ENCODE measurements at places on chromosomes 12 and 14.
A peak's percentile ranks its signal among the peaks of the same experiment; 100 is the strongest.

- DNase-seq = no peak
Observed at GRCh38 chr12:40622246-40622838, 69.9 kb upstream of the CNTN1 start.

- DNase-seq = no peak
Observed at GRCh38 chr14:69291891-69292561, 32.1 kb downstream of the GALNT16 start.

DNA sequence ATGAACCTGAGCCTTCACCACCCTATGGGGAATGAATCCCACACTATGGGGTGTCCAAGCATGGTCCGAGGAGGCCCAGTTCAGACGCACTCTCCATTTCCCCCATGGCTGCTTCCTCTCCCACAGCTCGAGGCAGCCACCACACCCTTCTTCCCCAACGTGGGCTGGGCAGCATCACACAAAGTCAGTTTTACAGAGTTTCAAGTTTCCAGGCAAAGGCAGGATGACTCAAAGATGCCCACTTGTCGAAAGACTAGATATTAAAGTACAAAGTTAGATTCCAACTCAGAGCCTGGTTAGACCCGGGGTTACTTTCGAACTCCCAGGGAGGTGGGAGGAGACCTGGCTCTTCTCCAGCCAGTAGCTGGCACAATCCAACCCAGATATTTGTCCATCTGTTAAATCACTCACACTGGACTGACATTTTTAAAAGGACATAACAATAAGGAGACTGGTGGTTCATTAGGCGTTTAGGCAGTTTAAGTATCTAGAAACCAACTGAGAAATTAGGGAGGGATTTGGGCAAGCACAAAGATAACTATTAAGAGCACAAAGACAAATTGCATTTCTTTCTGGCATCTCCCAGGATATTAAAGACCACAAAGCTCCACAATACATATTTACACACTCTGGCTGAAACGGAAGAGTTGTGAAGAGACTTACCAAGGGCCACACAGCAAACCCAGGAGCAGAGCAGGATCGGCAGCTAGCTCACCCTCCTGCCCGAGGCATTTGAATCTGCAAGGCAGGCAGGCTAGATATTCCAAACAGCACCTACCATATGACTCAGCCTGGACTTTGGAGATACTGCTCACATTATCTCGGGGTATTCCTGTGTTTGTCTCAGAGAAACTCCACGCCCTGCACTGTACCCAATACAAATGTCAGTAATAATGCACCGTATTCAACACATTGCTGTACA, 34.8 kb downstream of the TMCC3 start:
- no peak for DNase-seq

DNA sequence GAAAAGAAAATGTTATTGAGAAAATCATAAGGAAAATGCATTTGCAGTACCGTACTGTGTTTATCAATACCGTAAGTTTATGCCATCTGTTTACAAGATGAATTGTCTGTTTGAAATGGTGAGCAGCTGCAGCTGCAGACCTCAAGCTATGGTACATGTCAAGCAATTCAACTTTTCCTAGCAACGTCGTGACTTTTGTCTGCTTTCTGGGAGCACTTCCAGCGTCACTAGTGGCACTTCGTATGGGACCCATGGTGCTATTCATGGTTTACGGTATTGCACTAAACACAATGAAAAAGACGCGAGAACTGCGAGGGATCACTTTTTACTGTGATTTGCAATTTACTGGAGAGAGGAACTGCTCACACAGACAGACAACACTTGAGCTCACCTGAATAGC, 160.8 kb downstream of the UNC79 start:
- no peak for DNase-seq

GRCh38 chr12:4009979-4010704, 136.9 kb upstream of the PARP11 start:
- no peak for DNase-seq

- no peak for DNase-seq
Observed at GRCh38 chr12:12039897-12040296, 30.8 kb upstream of the BCL2L14 start.

DNA sequence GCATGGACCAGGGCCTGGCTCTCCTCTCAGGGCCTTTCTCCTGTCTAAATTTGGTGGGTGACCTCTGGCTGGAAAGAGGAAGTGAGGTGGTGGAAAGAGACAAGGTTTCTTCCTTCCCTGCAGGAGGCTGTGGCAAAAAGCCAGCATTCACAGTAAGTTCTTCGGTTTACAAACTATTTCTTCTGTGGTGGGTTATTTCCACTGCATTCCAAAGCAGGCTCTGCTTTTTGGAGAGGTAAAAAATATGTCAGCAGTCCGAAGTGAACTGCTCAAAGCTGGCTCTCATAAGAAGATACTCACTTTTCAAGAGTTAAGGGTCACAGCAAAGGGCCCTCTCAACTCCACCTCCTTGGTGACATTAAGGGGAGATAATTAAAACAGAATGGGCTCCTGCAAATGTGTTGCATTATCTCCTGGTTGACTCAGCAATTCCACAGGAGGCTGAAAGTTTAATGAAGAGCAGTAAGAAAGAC, 48.9 kb upstream of the POC1B start:
- no peak for DNase-seq

DNA sequence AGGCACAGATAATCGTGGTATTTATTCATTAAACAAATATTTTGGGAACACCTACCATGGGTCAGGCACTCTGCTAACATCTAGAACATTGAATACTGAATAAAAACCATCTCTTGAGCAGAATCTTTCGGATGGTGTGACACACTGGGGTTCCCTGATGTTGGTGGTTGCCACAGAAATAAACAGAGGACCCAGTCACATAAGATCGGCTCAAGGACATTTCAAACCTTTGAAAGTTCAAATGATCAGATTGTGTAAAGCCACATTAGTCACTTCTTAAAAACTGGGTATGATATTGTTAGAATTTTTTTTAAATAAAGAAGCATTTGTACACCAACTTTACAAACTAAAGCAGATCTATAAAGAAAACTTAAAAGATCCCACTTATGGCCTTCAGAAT, 39.0 kb downstream of the NR1H4 start:
- DNase-seq = no peak

DNA sequence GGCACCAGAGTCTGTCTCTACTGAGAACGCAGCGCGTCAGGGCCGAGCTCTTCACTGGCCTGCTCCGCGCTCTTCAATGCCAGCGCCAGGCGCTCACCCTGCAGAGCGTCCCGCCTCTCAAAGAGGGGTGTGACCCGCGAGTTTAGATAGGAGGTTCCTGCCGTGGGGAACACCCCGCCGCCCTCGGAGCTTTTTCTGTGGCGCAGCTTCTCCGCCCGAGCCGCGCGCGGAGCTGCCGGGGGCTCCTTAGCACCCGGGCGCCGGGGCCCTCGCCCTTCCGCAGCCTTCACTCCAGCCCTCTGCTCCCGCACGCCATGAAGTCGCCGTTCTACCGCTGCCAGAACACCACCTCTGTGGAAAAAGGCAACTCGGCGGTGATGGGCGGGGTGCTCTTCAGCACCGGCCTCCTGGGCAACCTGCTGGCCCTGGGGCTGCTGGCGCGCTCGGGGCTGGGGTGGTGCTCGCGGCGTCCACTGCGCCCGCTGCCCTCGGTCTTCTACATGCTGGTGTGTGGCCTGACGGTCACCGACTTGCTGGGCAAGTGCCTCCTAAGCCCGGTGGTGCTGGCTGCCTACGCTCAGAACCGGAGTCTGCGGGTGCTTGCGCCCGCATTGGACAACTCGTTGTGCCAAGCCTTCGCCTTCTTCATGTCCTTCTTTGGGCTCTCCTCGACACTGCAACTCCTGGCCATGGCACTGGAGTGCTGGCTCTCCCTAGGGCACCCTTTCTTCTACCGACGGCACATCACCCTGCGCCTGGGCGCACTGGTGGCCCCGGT, at the start of gene PTGDR:
PTGDR (plus strand) TSS at position 198 of the 778 bp plus-strand sequence; CDS start at position 315, 117 bp downstream.
- no peak for DNase-seq

- peak; percentile 15 for DNase-seq
Observed at GRCh38 chr12:12349711-12350665, at the start of gene MANSC1. TSS of gene MANSC1 (minus strand) at chr12:12350242. CDS start at chr12:12343314, 6,928 bp downstream.

GRCh38 chr12:105278043-105278697, 42.2 kb upstream of the APPL2 start:
- no peak for DNase-seq

- no peak for DNase-seq
Observed at GRCh38 chr12:48145981-48146380, 11.3 kb downstream of the ASB8 start.

- DNase-seq = no peak
Observed at GRCh38 chr12:103840462-103840875, 565 bp downstream of the NT5DC3 start.

GRCh38 chr14:42687421-42687820, 1080.7 kb downstream of the LRFN5 start:
- DNase-seq = no peak

DNA sequence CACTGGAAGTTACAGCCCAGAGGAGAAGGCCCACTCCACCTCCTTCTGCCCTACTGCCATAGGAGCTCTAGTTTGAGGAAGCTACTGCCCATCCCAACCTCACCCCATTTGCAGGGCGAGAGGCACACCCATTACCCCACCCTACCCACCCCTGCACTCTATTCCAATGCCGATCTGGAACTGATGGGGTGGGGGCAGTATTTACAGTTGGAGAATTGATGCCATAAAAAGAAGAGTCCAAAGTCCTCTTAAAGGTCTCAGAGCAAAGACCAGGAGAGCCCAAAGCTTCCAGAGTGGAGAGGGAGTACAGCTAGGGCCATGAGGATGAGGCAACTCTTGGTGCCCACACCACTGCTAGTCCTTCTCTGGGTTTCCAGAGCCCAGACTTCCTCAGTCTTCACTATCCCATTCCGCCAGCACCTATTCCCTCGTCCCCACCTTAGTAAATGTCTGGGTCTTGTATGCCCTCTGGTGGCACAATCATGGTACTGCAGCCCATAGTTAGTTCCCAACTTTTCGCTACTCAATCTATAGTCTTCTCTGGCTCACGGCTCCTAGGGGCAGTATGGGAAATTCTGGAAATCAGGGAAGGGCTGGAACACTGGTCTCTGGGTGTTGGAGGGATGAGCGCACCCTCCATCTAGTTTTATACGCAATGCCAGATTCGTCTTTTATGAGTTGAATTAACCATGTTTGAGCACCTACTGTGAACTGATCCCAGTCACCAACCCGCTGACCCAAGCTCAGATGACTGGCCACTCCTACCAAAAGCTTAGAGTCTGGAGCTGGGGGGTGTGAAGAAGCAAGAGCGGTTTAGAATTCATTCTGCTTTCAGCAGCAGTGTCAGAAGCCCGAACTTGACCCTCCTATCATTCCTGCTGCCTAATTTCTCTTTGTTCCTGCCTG, 6.9 kb upstream of the ADCY6 start:
- DNase-seq = no peak

DNA sequence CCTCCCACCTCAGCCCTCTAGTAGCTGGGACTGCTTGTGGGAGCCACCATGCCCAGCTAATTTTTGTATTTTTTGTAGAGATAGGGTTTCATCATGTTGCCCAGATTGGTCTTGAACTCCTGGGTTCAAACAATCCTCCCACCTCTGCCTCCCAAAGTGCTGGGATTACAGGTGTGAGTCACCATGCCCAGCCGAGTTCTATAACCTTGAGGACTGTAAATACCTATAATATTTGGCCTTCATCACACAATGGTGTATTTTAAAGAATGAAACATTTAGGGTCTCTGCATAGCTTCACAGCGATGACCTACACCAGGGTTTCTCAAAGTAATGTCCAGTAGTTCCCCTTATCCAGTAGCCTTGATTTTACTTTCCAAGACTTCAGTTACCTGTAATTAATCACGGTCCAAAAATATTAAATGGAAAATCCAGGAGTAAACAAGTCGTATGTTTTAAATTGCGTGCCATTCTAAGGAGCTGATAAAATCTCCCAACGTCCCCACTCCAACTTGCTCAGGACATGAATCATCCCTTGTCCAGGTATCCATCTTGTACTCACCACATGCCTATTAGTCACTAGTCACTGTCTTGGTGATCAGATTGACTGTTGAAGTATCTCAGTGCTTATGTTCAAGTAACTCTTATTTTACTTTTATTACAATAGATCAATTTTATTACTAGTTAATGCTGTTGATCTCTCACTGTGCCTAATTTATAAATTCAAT, 368.2 kb downstream of the BTG1 start:
- DNase-seq = no peak

- DNase-seq = no peak
Observed at GRCh38 chr12:127944211-127944899, 322.6 kb upstream of the TMEM132C start.

GRCh38 chr12:2380946-2381345, 328.2 kb downstream of the CACNA1C start:
- no peak for DNase-seq

DNA sequence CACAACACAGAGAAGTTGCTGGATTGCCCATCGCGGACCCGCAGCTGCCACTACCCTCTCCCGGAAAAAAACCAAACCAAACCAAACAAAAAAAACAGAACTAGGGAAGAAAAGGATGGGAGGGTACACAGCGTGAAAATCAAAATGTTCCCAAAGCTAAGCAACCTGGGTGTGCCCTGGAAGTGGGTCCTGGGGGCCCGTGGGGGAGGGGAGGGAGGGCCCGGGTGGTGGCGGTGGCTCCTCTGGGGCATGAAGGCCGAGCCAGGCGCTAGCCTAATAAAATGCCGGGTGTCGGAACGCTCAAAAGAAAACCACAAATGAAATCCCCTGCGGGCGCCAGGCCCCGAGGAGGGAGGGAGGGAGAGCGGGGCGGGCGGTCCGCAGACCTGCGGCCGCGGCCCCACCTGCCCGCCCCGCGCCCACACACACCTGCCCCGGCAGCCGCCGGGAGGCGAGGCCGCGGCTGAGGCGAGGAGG, 787 bp downstream of the HECTD4 start:
- peak; percentile 20 for DNase-seq

- no peak for DNase-seq
Observed at GRCh38 chr12:125149160-125150108, 84.2 kb downstream of the AACS start.

DNA sequence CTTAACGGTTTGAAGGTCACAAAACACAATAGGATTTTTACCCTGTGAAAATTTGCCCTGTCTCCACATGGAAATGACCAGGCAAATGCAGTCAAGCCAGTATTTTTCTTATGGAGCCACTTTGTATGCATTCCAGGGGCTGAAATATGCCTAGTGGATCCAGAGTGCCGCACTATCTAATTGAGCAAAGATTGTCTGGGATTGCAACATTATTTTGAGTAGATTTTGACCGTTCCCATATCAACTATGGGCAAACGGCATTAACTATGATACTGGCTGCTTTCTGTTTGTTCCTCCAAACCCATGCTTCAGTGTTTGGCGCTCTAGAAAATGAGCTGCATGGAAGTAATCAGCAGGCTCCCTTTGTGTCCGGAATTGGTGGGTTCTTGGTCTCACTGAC, 223.0 kb downstream of the BTG1 start:
- no peak for DNase-seq

DNA sequence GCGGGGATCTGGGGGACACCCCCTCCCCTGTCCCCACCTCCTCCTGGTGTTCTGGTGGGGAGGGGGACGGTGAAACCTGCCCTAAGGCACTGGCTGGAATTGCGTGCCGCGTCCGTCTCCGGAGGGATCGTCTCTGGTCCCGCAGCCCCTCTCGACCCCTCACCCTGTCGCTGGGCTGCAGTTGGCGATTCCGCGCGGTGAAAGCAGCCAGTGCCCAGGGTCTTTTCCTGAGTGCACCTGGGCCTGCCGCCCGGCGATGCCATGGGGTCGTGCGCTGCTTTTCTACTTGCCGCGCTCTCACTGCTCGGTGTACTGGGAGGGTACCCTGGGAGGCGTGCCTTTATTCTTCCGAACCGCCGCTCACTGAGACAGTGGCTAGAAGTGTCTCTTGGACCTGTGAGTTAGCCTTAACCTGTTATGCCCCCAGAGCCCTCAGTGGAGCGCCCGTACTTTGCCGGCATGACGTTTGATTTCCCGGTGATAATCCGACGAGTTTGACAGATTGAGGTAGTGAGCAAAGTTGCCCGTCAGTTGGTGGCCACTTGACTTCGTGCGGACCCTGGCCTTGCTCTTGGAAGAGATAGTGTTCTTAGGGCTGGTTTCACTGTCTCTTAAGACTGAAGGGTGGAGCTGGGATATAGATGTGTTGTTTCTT, 788 bp downstream of the SFSWAP start:
- DNase-seq = no peak
